ENCODE measurements at places on chromosomes 5 and 9. TPM values are rescaled to one million over a fixed set of nuclear protein-coding genes. Genes with fewer than 3 reads are reported as not detected.

- no peaks in the 10 kb centered on the region for H3K27me3 ChIP-seq
- H3K4me3 ChIP-seq: no peak overlapping the region
- DNase-seq: no peak
- H3K4me1 ChIP-seq: peaks cover 32% of the 10 kb centered on the region
- H3K27ac ChIP-seq: peak overlapping the region; percentile 32
- H3K36me3 ChIP-seq: peaks cover 39% of the 10 kb centered on the region
These were observed 85.2 kb downstream of the MRPS27 start for GRCh38 chr5:72234868-72235267.

DNA sequence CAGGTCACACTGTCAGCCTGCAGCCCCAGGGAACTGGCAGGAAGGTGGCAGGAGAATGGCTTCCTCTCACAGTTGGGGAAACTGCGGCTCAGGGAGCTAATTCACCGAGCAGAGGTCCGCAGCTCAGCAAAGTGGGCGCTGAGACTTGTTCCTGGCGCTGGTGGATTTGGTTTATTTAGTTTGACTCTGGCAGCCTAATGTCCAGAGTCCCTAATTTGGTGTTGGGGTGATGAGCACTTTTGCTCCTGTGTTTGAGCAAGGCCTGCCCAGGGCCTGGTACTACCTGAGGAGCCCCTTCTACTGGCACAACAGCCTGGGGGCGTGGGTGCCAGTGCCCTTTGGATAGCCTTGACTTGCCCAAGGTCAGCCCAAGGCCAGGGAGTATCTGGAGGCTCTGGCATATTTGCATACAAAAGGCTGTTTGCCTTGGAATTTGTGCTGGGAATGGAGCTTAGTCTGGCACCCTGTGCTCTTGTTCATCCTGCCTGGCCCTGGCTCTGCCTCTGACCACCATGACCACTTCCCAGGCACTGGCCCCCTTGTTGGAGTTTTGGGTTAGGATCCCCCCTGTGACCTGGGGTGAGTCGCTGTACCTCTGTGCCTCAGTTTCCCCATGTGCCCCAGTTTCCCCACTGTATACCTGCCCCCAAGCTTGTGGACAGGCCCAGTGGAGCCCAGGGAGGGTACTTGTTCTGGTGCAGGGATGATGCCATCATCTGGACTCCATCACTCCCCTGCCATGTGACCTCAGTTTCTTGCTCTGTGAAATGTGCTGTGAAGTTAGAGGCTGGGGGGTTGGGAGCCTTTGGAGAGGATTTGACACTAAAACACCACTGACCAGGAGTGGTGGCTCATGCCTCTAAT is 1.4 kb downstream of the SUSD3 start:
- peak overlapping the region; percentile 88 for H3K27ac ChIP-seq
- no peak for DNase-seq
- no peaks in the 10 kb centered on the region for H3K36me3 ChIP-seq
- H3K4me3 ChIP-seq: peak overlapping the region; percentile 81

DNA sequence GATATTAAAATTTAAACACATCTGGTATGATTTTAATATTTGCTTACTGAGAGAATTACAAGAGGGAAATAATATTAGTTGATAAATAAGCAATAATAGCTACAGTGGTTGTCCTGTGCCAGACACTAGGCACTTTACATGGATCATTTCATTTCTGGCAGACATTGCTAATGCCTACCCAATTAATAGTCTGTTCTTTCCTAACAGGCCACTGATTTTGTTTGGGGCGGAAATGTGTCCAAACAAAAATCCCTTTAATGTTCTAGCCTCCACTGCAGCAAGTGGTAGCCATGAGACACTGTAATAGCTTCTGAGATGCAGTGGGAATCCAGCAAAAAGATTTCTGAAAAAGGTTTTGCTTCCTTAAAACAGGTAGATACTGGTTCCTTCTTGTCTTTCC is 527.4 kb downstream of the CSNK1G3 start:
- no peaks in the 10 kb centered on the region for H3K36me3 ChIP-seq
- no peak overlapping the region for H3K27ac ChIP-seq
- peaks cover 14% of the 10 kb centered on the region for H3K4me1 ChIP-seq
- H3K27me3 ChIP-seq: no peaks in the 10 kb centered on the region

GRCh38 chr9:96478829-96479371 is 28.9 kb downstream of the HABP4 start:
- H3K27ac ChIP-seq: no peak overlapping the region
- no peaks in the 10 kb centered on the region for H3K27me3 ChIP-seq
- H3K36me3 ChIP-seq: no peaks in the 10 kb centered on the region
- H3K4me3 ChIP-seq: no peak overlapping the region

GRCh38 chr9:70421272-70422180 is 7.1 kb upstream of the KLF9 start:
- H3K27me3 ChIP-seq: no peaks in the 10 kb centered on the region
- H3K36me3 ChIP-seq: no peaks in the 10 kb centered on the region
- peaks cover 14% of the 10 kb centered on the region for H3K4me1 ChIP-seq
- DNase-seq: no peak

- H3K36me3 ChIP-seq: no peaks in the 10 kb centered on the region
- no peak for DNase-seq
- H3K4me1 ChIP-seq: no peaks in the 10 kb centered on the region
- H3K4me3 ChIP-seq: no peak overlapping the region
- H3K27ac ChIP-seq: no peak overlapping the region
These were observed 48.2 kb upstream of the LMX1B start for GRCh38 chr9:126565336-126566128.

DNA sequence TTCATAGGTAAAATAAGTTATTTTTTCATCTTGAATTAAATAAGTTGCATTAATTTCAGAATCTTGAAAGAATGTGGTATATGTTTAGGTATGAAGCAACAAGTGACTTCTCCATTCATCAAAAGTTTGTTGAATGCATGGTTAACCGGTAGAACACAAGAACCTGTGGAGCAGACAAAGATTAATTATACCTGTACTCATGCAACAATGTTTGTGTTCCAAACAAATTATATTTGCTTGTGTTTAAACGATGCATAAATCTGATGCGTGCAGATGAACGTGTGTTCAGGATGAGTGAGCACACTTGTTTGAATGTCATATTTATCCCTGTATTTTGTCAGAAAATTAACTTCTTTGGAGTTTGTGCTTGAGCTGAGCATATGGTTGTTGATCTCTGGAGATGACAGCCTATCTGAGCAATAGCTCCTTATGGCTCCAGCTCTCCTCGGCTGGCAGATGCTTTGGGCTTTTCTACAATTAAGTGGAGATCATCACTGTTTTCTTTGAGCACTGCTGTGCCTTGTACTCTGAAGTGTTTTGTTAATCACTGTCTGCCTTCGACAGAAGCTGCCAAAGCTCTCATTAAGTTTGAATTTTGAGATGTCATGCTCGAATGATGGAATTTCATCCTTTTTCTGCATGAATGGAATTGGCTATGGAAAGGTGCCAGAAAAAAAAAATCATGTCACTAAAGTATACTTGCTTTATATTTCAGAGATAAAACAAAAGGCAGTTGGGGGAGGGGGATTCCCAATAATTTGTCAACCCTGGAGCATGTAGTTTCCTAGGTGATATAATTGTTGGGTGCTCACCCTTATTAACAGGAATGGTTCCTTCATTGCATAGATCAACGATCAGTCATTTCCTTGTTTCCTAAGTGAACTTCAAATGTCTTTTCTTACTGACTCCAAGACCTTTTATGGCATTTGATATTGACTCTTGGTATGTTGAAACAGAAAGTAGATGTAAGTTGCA is 502.5 kb upstream of the ARRDC3 start:
- no peak for DNase-seq
- no peaks in the 10 kb centered on the region for H3K27me3 ChIP-seq
- H3K36me3 ChIP-seq: no peaks in the 10 kb centered on the region
- H3K27ac ChIP-seq: no peak overlapping the region
- no peaks in the 10 kb centered on the region for H3K4me1 ChIP-seq

GRCh38 chr5:146084376-146084775 is 21.0 kb downstream of the PLAC8L1 start:
- no peak for DNase-seq
- H3K36me3 ChIP-seq: no peaks in the 10 kb centered on the region
- H3K4me3 ChIP-seq: no peak overlapping the region

DNA sequence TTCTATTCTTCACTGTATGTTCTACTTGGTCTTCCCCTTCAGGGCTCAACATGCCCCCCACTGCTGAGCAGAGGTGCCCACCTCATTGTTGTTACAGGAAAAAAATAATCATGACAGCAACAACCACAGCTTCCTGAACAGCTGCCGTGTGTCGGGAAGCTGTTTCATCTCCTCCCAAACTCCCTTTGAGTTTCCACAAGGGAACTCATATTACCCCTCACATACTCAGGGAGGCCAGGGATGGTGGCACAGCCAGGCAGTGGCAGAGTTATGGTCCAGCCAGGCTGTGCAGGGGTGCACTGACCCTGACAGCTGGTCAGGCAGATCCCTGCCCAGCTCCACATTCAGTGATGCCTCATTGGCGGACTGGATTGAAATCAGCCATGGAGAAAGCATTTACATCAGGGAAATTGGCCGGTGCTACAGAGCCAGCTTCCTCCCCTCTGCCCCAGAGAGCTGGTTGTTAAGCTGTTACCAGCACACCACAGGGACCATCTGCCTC is 37.3 kb downstream of the SARDH start:
- no peak overlapping the region for H3K4me3 ChIP-seq
- H3K4me1 ChIP-seq: no peaks in the 10 kb centered on the region
- no peaks in the 10 kb centered on the region for H3K36me3 ChIP-seq
- H3K27ac ChIP-seq: no peak overlapping the region
- peaks cover 10% of the 10 kb centered on the region for H3K27me3 ChIP-seq

DNA sequence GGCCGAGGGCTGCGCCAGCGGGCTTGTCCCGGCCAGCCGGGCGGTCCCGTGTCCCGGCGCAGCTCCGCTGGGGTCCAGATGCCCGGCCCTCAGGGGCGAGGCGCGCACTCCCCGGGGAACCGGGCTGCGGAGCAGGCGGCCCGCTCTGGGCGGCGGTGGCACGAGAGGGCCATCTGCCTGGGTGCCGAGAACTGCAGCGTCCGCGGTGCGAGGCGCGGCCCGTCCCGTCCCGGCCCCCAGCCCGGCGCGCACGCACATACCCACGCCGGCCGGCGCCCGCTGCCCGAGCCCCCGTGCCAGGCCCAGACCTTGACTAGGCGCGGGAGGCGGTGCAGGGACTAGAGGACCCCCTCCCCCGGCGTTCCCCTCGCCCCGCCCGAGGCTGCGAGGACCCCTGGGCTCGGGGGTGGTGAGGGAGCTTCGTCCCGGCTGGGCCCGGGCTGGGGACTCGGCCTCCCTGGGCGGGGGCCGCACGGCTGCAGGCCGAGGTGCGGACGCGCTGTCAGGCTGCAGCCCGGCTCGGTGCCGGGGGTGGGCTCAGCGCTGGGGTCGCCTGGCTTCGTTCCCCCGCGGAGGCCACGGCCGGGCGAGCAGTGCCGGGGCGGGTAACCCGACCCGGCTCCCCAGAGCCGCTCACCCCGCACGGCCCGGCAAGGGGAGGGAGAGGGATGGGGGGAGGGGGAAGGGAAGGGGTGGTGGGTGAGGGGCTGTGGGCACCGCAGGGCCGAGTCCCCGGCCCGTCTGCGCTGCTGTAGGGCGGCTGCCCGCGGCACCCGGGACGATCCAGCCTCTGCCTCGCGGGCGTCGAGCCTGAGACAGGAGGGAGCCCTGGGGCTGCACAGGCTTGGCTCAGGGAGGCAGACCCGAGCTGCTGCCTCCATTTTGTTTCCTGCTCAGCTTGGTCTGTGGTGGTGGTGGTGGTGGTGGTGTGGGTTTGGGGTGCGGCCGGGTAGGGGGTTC is 1.2 kb upstream of the NSD1 start:
- DNase-seq: no peak
- peak overlapping the region; percentile 81 for H3K27ac ChIP-seq

- no peak for DNase-seq
- H3K4me3 ChIP-seq: peak overlapping the region; percentile 63
- H3K4me1 ChIP-seq: no peaks in the 10 kb centered on the region
- no peaks in the 10 kb centered on the region for H3K36me3 ChIP-seq
These were observed 155.8 kb upstream of the IRX4 start for GRCh38 chr5:2038321-2039179.

DNA sequence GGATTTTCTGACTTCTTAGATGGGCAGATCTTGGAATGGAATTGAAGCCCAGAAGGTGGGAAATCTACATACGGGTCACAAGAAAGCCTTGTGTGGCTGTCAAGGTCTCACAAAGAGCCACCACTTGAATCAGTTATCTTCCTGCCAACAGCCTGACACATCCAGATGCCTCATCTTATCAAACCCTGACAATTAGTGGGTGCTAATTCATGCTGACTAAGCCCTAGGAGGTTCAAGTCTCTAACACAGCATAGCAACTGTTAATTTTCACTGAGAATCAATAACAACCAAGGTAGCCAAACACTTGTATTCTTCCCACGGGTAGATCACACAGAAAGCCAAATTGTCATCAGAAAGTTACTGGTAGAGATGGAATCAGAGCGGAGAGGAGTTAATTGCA is 222.2 kb downstream of the TMEM167A start:
- no peak for DNase-seq
- H3K27ac ChIP-seq: no peak overlapping the region
- no peak overlapping the region for H3K4me3 ChIP-seq
- H3K4me1 ChIP-seq: no peaks in the 10 kb centered on the region

GRCh38 chr9:114272739-114273431 is 50.0 kb upstream of the ORM1 start:
- H3K27me3 ChIP-seq: peaks cover 3% of the 10 kb centered on the region
- no peak for DNase-seq
- H3K36me3 ChIP-seq: no peaks in the 10 kb centered on the region
- no peak overlapping the region for H3K27ac ChIP-seq
- no peaks in the 10 kb centered on the region for H3K4me1 ChIP-seq
- no peak overlapping the region for H3K4me3 ChIP-seq

GRCh38 chr5:140567136-140567818 is 2.6 kb downstream of the SLC35A4 start:
- H3K27me3 ChIP-seq: no peaks in the 10 kb centered on the region
- H3K4me3 ChIP-seq: peak overlapping the region; percentile 4
- H3K4me1 ChIP-seq: peaks cover 46% of the 10 kb centered on the region
- H3K36me3 ChIP-seq: peaks cover 6% of the 10 kb centered on the region
- DNase-seq: no peak

GRCh38 chr9:89395931-89396710 is 77.8 kb downstream of the SECISBP2 start:
- DNase-seq: no peak
- H3K27me3 ChIP-seq: no peaks in the 10 kb centered on the region
- no peak overlapping the region for H3K4me3 ChIP-seq
- H3K36me3 ChIP-seq: peaks cover 68% of the 10 kb centered on the region
- no peak overlapping the region for H3K27ac ChIP-seq

OLFML2A gene
- total RNA-seq: 0.27 TPM

PTGES gene
- total RNA-seq: not detected

NR2F1 gene
- 0.32 TPM for total RNA-seq

KIF27 gene
- total RNA-seq: 2.2 TPM

SLC25A2 gene
- total RNA-seq: 0.58 TPM

C9orf50 gene
- total RNA-seq: not detected

CRB2 gene
- total RNA-seq: 0.80 TPM

PURA gene
- 11.8 TPM for total RNA-seq

STPG3 gene
- not detected for total RNA-seq

HSD17B4 gene
- total RNA-seq: 90.0 TPM

BTNL8 gene
- not detected for total RNA-seq

SIGMAR1 gene
- total RNA-seq: 61.5 TPM

TEX48 gene
- total RNA-seq: not detected

TPM2 gene
- 3.9 TPM for total RNA-seq
